ENCODE measurements at places on chromosomes 4 and X.

DNA sequence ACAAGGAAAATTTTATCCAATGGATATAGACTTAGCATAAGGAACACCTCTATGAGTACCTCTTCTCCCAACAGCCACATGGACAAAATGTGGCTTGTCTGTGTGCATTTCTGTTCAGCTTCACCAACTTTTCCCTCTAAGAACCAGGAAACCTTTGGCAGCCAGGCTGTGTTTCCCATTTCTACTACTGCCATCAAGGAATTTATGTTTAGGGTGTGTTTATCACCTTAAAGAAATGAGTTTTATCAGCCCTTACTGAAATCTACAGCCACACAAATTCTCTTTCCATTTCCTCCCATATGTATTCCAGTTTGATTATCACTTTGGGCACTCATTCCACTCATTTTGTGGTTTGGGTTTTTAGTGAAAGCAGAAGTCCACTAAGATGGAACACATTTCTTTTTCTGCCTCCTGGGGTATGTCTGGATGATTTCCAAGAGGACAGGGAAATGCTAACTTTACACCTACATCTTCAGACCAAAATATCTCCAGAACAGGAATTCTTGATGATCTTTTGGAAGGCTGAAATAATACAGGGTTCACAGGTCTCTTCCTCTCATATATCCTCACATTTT, 82.6 kb upstream of the MAOA start:
- no peak for ATAC-seq

DNA sequence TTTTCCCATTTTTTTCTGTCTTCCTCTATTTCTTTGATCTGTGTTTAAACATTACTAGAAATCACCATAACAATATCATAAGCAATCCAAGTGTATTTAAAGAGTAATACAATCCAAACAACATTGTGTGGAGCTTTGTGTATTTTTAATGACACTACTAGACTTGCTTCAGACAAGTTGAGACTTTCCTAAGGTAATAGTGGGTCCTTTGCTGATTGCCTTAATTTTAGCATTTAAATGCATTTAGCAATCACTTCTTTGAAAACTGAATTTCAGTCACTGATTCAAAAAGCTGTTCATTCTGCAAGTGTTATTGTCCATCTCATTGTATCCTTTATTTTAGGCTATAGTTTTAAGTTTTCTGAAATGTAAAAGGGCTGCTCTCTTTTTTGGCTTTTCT, 804.8 kb downstream of the ADGRL3 start:
- no peak for ATAC-seq

GRCh38 chrX:49043987-49044281, 777 bp upstream of the TFE3 start:
- no peak for ATAC-seq

GRCh38 chr4:1277667-1278665, 11.7 kb upstream of the MAEA start:
- peak; percentile 49 for ATAC-seq

DNA sequence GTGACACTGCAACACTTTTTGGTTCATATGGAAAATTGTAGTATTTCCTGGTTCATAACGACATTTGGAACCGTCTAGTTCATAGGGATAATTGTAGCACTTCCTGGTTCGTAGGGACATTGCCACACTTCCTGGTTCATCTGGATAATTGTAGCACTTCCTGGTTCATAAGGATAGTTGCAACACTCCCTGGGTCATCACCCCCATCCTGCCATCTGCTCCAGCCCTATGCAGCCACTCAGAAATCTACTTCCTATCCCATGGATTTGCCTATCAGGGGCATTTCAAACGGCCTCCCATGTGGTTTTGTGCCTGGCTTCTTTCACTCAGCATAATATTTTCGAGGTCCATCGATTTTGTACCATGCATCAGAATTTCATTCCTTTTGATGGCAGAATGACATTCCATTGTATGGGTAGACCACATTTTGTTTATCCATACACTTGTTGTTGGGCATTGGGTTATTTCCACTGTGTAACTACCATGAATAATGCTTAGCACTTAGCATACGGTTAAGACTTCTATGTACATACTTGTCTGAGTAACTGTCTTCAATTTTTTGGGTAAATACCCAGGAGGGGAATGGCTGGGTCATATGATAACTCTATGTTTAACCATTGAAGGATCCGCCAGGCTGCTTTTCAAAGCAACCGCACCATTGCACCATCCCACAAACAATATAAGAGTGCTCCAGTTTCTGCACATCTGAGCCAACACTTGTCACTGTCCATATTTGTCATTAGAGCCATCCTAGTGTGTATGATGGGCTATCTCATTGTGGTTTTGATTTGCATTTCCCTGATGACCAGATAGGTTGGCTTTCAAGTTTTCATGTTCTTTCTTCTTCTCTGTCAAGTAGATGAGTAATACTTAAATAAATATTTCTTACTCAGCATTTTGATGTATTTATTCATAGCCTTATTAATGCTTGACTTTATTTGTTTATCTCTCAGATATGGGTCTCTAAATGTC, 58.3 kb upstream of the CD99 start:
- ATAC-seq = peak; percentile 60

DNA sequence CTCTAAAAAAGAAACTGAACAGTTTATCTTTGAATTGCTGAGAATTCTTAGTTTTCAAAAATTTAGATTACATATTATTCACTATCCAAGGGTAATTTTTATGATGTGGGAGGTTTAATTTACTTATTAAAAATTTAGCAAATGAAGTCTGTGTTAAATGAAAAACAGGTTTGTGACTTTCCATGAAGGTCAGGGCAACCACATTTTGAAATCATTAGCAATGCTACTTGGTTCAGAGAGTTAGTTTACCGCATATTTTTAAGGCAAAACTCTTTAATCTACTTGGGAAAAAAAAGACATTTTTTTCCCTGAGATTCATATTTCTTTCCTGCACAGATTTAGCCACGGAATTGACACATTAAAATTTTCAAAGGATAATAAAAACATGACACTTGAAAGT, 37.3 kb upstream of the PRSS12 start:
- ATAC-seq = no peak

- ATAC-seq = no peak
These were observed 96.6 kb upstream of the SRD5A3 start for GRCh38 chr4:55249476-55249875.

DNA sequence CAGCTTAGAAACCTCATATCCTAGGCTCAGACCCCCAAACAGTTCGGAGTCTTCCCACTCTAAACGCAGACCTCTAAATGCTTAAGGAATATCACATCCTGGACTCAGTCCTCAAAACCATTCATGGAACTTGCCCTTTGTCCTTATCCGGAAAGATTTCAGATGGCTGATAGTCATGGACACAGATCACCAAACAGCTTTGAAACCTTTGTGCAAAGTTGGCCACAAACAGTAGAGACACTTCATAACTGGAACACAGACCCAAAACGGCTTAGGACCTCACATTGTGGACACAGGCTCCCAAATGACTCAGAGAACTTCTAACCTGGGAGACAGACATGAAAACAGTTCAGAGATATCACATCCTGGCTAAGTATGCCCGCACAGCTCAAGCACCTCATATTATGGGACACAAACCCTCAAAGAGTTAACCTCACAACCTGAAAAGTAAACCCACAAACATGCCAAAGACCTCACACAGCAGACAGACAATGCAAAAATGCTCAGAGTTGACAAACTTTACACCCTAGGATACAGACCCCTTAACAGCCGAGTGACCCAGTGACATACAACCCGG, 15.5 kb downstream of the SUV39H1 start:
- ATAC-seq = no peak

DNA sequence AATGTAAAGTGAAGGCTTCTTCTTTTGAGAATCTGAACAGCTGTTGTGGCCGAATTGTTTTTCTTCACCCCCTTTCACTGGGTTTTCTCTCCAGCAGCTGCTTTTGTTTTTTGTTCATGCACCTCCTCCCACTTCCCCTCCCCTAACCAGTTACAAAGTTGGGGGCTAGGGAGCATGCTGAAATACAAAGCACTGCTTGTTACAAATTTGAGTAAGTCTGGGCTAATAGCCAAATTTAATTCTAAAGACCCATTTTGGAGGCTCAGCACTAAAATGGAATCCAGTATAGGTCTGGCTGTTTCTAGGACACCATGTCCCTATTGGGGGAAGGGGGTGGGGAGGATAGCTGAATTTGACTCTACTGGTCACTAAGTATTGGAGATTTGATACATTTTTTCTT, 89.2 kb upstream of the GPM6B start:
- ATAC-seq = no peak

- ATAC-seq = no peak
These were observed 1.2 kb downstream of the BBS12 start for GRCh38 chr4:122733787-122734120.

- ATAC-seq = no peak
These were observed 5.3 kb upstream of the ARAP2 start for GRCh38 chr4:36249610-36250009.

- no peak for ATAC-seq
These were observed 25.0 kb upstream of the PDLIM5 start for GRCh38 chr4:94426783-94427182.

GRCh38 chrX:135185795-135186443, 14.7 kb upstream of the CT55 start:
- peak; percentile 84 for ATAC-seq

GRCh38 chr4:5930876-5931275, 38.0 kb upstream of the CRMP1 start:
- ATAC-seq = no peak

- no peak for ATAC-seq
These were observed 351.1 kb downstream of the GRXCR1 start for GRCh38 chr4:43243433-43244116.

GRCh38 chr4:1330761-1331590, 16.0 kb upstream of the UVSSA start:
- ATAC-seq = no peak

DNA sequence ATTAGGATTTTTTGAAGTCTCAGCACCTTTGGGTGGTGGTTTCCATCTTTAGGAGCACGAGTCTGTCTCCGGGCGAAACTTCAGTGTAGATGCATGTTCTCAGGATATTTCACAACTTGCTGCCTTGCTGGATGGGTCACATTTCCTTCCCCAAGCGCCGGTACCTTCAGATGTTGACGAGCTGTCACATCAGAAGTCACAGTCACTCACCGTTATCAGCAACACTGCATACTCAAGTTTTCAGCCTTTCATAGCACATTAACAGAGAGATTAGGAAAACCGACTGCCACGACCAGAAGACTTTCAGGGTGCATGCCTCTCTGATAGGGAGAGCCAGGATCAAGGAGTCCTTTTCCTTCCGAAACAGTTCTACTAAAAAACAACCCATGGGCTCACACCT, 77.8 kb downstream of the SHROOM2 start:
- no peak for ATAC-seq
